KG1 (cell line): ENCODE measurements at places on chromosomes 16 and 17.

- no peak for DNase-seq
Measured at GRCh38 chr17:41428591-41429291, 4.4 kb upstream of the KRT37 start.

DNA sequence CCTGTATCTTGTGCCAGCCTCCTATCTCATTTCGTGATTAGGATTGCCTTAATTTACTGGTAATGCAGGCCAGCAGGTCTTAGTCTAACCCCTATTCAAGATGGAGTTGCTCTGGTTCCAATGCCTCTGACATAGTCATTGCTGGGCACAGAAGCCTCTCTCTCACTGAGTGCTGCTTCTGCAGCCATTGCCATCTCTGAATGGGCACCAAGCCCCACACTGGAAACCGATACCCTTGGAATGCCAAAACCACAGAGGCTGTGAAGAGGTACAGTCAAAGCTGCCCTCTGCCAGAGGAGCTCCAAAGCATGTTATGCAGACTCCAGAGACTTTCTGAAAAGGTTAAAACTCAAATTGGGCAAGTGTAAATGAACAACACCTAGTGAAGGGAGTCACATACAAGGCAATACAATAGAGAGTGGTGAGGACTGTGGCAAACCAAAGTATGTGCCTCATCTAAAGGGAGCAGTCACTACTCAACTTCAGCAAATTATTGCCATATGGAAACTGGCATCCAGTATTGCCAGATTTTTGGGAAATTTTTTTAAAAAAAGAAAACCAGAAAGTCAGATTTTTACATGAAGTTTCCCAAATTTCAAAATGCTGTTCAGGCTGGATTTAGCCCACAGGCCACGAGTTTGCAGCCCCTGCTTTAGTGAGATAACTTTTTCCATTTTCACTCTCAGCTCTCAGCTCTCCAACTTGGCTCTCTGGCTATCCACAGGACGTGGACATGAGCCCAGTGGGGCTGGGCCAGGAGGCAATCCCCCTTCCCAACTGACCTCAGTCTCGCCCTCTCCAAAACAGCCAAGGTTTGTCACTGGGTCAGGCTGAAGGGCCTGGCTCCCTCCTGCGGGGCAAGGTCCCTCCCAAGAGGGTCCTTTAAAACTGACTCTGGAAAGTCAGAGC is 2.1 kb upstream of the MMP2 start:
- DNase-seq, result no peak

DNA sequence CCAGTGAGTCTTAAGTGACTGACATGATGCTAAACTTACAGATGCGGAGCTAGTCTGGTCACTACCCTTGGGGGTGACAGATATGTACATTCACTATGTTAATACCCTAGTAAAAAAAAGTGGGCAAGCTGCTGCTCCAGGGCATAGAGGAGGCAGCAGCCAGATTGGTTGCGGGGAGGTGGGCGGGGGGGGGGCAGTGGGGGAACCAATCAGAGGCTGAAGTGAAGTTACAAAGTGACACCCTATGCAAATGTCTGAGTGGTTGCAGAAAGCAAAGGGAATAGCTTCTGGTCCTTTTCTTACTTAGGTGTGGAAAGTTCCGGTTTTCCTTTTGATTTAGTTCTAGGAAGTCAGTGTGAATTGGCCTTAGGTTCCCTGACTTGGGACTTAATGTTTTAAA is 12.1 kb downstream of the NDEL1 start:
- DNase-seq, result no peak

GRCh38 chr17:77208217-77208808 is 67.5 kb downstream of the SEC14L1 start:
- DNase-seq, result no peak

DNA sequence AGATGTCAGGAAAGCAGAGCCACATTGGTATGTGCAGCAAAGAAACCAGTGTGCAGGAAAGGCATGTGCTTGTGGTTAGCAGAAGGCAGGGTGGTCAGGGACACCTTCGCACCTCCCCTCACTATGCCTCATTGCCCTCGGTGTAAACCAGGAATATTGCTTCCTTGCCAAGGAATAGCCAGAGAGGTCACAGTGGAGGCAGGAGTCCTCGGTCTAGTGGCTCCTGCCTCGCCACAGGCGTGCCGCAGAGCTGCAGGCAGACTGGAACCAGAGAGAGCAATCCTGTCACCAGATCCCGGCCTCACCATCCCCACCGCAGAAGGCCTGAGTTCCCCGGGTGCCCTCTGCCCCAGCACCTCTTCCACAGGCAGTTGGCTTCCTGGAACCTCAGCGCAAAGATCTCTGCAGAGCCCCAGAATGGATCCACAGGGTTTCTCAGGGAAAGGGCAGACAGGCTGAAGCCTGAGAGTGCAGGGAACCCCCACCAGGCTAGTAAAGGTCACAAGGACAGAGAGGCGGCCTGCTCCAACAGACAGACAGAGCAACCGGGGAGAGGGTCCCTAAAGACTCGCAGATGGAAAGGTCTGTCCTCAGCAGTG is 21.6 kb downstream of the CCDC182 start:
- DNase-seq, result no peak

GRCh38 chr16:81456523-81457325 is 12.1 kb downstream of the CMIP start:
- no peak for DNase-seq

- no peak for DNase-seq
Measured at GRCh38 chr16:71637398-71637797, 11.4 kb downstream of the MARVELD3 start.

GRCh38 chr16:61890386-61890785 is 145.9 kb downstream of the CDH8 start:
- DNase-seq, result no peak

DNA sequence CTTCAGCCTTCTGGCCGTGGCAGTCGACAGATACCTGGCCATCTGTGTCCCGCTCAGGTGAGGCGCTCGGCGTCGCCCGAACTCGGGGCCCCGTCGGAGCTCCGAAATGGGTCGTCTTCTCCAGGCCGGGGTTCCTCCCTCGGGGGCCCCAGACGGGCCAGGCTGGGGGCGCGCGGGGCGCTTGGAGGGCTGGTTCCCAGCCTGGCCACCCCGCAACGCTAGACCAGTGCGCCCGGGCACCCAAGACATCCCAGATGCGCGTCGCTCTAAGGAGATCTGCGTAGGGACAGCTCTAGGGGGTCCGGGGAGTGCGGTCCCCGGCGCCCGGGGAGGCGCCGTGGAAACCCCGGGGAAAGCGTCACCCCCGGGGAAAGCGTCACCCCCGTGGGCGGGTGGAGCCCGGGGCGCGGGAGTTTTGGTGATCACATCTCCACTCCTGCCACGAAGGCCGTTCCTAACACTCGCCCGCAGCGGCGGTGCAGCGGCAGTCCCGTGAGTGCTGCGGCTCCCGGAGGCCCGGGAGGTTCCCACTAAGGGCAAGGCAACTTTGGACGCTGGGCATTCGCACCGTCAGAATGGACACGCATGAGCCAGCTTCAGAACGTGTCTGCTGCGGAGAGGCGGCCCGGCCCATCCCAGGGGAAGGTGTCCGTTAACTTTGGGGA is 729 bp downstream of the ADORA2B start:
- DNase-seq, result no peak

DNA sequence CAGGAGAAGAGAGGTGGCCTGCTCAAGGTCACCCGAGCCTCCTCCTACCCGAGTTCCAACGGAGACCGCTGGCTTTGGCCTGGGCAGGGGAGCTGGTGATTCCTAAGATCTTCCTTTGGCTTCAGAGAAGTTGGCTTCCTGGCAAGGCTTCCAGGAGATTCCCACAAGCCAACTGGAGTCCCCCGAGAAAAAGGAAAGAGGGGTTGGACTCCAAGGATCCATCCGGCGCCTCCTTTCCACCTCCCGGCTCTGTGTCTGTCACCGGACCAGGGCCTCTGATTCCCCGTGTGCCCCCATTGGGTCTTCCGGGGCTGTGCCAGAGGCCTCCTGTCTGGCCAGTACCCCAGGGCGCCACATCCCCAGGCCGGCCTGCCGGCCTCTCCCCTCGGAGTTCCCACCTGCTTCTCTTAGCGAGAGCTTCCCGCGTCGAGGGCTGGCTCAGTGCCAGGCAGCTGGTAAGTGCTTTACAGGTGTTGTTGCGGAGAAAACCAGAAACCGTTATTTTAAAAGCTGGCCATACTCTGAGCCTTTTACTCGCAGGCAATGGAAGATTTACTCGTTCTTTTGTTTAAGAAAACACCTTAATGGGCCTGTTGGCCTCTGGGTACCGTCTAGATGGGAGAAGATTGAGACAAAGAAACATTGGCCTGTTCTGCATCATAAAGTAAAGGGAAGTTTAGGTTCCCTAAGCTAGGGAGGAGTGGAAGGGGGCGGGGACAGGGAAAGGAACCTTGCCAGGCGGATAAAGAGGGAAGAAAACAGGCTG is 258.4 kb upstream of the SDK2 start:
- no peak for DNase-seq

DNA sequence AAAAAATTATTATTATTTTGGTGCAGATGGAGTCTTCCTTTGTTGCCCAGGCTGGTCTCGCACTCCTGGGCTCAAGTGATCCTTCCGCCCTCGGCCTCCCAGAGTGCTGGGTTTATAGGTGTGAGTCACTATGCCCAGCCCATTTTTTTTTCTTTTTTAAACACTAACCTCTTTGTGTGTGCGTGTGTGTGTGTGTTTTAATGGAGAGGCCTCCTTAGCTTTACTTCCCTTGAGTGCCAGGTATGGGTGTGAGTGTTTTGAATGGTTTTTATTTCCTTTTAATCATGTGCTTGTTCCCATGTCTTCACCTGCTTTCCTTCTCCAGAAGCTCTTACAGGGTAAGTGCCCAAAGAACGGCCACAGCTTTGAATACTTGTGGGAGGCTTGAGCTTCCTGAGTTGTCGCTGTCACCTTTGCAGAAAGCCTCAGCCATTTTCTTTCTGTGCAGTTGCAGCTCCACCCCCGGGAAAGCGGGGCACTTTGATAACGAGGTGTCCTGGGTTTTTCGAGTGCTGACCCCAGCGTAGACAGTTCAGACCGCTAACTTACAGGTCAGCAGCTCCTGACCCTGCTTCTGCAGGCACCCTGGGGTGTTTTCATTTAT is 22.6 kb downstream of the AKAP1 start:
- DNase-seq, result no peak

DNA sequence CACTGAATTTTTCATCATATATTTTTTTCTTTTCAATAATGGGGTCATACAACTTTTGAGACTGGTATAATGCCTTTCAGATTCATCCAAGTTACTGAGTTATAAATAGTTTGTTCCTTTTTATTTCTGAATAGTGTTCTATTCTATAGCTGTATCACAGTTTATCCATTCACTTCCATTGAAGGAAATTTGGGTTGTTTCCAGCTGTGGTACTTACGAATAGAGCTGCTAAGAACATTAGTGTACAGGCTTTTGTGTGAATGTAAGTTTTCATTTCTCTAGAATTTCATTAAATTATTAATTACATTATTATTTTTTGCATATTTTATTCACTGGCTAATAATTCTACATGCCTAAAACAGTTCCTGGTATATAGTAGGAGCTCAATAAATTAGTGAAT is 52.9 kb downstream of the SNTB2 start:
- no peak for DNase-seq

DNA sequence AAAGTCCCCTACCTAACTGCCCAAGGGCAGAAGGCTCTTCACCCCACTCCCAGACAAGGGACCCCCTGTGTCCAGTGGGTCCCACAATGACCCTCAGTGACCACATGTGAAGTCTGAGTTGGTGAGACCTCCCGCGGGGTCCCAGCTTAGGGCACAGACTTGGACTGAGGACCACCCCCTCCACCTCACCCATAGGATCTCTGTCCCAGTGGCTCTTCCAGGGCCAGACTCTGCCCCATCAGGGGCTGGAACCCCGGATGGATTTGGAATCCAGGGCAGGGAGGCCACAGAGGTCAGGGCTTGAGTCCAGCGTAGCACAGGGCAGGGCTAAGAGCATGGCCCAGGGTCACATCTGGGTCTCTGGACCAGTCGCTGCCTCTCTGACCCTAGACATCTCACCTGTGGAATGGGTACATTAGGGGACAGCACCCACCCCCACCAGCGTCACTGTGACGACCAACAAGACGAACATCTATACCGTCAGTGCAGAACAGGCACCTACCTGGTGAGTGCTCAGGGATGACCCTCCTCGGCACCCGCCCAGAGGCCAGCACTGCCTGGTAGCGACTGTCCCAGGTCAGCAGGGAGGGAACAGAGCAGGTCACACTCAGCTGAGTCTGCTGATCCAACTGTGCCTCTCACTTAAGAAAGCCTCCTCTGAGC is 37.7 kb downstream of the TNFRSF13B start:
- no peak for DNase-seq

DNA sequence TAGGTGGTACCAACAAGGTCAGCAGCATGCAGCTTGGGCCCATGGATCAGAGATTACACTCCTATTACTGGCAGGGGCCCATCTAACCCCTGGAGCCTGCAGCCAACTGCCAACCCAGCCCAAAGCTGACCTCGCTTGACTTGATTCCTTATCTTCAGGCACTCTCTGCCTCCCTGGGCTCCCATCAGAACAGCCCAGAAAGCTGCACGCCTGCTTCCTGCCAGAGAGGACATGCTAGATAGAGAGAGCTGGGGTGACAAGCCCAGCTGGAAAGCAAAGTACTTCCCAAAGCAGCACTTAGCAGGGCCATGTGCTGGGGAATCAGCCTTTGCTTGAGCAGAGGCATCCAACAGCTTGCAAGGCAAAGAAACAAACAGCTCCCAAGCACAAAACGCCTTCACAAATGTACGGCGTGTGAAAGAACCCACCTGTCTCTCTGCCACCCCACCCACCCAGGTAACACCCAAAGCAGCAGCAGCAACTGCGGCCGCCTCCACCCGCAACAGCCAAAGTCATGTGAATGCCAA is 74.2 kb upstream of the NLK start:
- no peak for DNase-seq

- DNase-seq, result no peak
Measured at GRCh38 chr17:13561606-13562270, 40.0 kb downstream of the HS3ST3A1 start.

- no peak for DNase-seq
Measured at GRCh38 chr17:1398028-1398427, 2.0 kb downstream of the YWHAE start.

DNA sequence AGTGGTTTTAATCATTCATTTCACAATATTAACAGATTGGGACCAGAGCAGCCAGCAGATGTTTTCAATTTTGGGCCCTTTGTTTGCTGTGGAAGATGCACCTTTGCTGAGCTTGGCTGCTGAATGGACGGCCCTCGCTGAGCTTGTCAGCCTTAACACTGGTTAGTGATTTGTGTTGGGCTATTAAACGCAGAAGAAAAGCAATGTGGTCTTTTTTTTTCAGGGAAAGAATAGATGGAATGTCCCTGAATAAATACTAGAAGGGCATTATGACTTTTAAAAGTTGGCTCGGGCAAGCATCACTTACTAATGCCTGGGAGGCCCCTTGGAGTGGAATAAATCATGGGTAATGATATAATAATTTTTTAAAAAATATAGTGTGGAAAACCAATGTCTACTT is 297.0 kb downstream of the MAP2K6 start:
- DNase-seq, result no peak

DNA sequence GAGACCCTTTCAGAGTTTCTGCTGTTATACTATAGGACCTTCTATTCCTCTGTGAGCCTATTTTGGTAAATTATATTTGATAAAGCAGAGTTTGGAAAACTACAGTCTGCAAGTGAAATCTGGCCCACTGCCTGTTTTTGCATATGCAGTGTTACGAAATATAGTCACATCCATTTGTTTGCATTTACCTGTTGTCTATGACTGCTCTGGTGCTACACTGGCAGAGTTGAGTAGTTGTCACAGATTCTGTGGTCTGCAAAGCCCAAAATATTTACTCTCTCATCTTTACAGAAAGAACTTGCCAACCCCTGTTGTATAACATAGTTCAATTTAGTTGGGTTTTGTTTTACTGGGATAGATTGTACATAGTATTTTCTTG is 42.3 kb downstream of the TNRC6A start:
- no peak for DNase-seq

GRCh38 chr17:792277-792676 is 10.1 kb downstream of the MRM3 start:
- DNase-seq, result no peak

GRCh38 chr17:58229881-58230280 is 8.5 kb upstream of the LPO start:
- DNase-seq, result no peak
